Activated CD4-positive, alpha-beta T cell treated with anti-CD3 and anti-CD28 coated beads for 36 hours (primary cell): ENCODE measurements at places on chromosomes 5 and 9. TPM values are rescaled to one million over a fixed set of nuclear protein-coding genes. Genes with fewer than 3 reads are reported as not detected.
A peak's percentile ranks its signal among the peaks of the same experiment; 100 is the strongest.

CLK4 gene
- total RNA-seq, result 22.6 TPM

OBP2B gene
- total RNA-seq, result not detected

TRPM3 gene
- total RNA-seq, result not detected

WDR55 gene
- 31.7 TPM for total RNA-seq

C5 gene
- total RNA-seq, result 2.4 TPM

STPG3 gene
- total RNA-seq, result not detected

FIBCD1 gene
- not detected for total RNA-seq

- H3K27ac ChIP-seq, result no peak overlapping the region
- no peaks in the 10 kb centered on the region for H3K27me3 ChIP-seq
- no peaks in the 10 kb centered on the region for H3K4me1 ChIP-seq
- H3K4me3 ChIP-seq, result no peak overlapping the region
Observed at GRCh38 chr5:142334538-142334937, 9.7 kb upstream of the SPRY4 start.

DNA sequence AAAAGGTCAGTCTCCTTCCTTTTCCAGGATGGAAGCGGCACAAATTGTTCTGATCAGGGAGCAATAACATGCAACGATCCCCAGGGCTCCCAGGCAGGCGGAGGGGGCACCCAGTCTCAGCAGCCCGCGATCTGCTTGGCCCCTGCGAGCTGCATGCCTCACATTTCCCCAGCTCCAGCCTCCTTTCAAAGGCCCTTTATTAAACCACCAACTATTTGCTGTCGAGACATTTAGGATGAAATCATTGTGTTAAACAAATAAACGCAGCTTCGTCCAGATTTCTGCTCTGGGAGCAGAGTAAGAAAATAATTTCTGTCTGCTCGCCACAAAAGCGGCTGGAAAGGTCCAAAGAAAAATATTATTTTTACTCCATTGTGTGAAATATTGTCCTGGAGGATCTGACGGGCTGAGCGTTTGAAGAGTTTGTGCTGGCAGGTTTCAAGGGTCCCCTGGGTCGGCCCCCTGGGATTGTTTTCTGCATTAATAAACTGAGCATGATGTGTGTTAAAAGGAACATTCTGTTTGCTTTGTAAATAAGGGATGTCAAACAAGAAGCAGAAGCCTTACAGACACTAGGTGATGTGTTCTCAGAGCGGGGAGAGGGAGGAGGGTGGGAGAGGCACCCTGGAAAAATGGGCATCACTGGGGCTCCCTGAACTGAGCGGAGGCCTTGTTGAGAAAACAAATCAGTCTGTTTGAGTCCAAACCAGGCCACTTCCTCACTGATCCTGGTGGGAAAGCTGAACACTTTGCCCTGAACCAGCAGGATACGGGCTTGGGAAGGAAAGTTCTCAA, 110.1 kb downstream of the FOXD1 start:
- no peaks in the 10 kb centered on the region for H3K36me3 ChIP-seq
- peaks cover 38% of the 10 kb centered on the region for H3K27me3 ChIP-seq
- no peak overlapping the region for H3K4me3 ChIP-seq
- no peak for DNase-seq

DNA sequence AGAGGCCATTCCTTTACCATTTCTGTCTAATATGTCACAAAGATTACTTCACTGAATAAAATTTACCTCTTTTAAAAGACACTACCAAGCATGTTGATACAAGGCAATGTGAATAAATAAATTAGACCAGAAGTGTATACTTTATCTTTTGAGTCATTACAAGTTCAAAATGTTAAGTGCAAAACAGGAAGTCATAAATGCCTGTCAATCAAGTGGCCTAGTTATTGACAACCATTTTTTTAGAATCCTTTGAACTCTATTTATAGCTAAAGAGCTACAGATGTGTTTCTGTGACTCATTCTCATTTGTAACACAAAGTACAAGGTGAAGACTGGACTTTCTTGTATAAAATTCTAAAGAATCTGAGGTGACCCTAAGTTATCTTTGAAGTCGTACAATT, 602.7 kb upstream of the SEMA6A start:
- no peak for DNase-seq
- no peak overlapping the region for H3K27ac ChIP-seq
- no peaks in the 10 kb centered on the region for H3K4me1 ChIP-seq
- H3K4me3 ChIP-seq, result no peak overlapping the region
- no peaks in the 10 kb centered on the region for H3K36me3 ChIP-seq

GRCh38 chr5:113123618-113124017, 147.0 kb downstream of the DCP2 start:
- no peak overlapping the region for H3K27ac ChIP-seq
- DNase-seq, result no peak
- no peaks in the 10 kb centered on the region for H3K4me1 ChIP-seq
- peaks cover 2% of the 10 kb centered on the region for H3K36me3 ChIP-seq
- no peak overlapping the region for H3K4me3 ChIP-seq
- H3K27me3 ChIP-seq, result no peaks in the 10 kb centered on the region

GRCh38 chr5:72586788-72587530, 79.7 kb upstream of the ZNF366 start:
- H3K4me1 ChIP-seq, result peaks cover 3% of the 10 kb centered on the region
- no peak for DNase-seq
- H3K27me3 ChIP-seq, result peaks cover 18% of the 10 kb centered on the region
- H3K4me3 ChIP-seq, result no peak overlapping the region

DNA sequence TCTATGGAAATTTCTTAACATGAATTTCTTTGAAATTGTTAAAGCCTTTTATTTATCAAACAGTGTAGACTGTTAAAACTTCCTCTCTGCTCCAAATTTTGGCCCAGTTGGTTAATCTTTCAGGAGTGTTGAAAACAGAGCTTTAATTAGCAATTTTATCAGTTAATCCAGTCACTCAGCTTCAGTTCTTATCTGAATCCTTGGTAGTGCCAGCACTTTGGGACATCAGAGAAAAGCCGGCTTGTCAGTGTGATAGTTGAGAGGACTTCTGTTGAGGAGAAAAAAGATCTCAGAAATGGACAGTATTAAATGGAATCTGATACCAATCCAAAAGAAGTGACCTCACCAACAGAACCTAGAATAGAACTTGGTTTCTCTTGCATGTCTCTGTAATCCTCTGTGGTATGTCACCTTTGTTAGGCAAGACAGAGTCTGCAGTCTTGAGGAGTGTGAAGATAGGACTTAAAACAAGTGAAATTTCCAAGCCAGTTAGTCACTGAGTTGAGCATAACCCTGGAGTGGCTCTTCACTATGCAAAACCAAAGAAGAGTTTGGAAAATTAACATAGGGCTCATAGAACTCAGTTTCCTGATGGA, 251.8 kb downstream of the NNT start:
- no peaks in the 10 kb centered on the region for H3K4me1 ChIP-seq
- no peak overlapping the region for H3K27ac ChIP-seq
- H3K4me3 ChIP-seq, result no peak overlapping the region
- H3K36me3 ChIP-seq, result no peaks in the 10 kb centered on the region

GRCh38 chr9:29830821-29831220, 2257.5 kb upstream of the C9orf72 start:
- no peak overlapping the region for H3K4me3 ChIP-seq
- H3K27me3 ChIP-seq, result no peaks in the 10 kb centered on the region
- peak; percentile 7 for DNase-seq
- no peak overlapping the region for H3K27ac ChIP-seq
- no peaks in the 10 kb centered on the region for H3K4me1 ChIP-seq
- no peaks in the 10 kb centered on the region for H3K36me3 ChIP-seq

DNA sequence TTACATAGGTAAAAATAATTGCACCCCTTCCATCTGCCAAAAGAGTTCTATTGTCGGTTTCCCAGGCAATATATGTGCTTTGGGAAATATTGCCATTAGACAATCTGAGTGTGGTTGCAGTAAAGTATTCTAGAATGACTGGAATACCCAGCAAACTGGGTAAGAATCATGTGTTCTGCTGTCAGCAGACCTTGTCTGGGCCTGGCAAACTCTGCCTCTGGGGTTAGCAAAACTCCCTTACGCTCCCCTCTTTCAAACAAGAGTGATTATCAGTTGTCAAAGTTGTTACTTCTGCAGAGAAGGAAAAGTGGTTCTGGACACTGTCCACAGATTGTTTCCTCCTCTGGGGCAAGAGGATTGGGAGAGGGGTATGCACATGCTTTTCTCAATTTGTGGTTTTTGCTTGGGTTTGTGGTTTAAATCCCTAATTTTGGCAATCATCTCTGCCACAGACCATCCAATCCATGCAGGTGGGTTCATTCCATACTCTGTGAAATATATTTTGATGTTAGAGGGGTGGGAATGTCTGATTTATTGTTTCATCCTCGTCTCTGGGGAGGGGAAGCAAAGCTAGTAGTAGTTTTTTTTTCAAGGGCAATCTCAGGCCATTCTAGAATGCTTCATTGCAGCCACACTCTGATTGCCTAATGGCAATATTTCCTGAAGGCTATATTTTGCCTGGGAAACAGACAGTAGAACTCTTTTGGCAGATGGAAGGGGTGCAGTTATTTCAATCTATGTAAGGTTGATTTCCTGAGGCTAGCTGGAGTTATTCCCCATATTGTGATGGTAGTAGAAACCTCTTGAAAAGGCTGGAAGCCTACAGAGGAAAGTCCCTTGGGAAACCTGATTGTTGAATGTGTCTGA, 24.0 kb upstream of the TNFSF15 start:
- no peak overlapping the region for H3K4me3 ChIP-seq
- H3K4me1 ChIP-seq, result peaks cover 17% of the 10 kb centered on the region
- H3K27me3 ChIP-seq, result no peaks in the 10 kb centered on the region
- no peak overlapping the region for H3K27ac ChIP-seq

DNA sequence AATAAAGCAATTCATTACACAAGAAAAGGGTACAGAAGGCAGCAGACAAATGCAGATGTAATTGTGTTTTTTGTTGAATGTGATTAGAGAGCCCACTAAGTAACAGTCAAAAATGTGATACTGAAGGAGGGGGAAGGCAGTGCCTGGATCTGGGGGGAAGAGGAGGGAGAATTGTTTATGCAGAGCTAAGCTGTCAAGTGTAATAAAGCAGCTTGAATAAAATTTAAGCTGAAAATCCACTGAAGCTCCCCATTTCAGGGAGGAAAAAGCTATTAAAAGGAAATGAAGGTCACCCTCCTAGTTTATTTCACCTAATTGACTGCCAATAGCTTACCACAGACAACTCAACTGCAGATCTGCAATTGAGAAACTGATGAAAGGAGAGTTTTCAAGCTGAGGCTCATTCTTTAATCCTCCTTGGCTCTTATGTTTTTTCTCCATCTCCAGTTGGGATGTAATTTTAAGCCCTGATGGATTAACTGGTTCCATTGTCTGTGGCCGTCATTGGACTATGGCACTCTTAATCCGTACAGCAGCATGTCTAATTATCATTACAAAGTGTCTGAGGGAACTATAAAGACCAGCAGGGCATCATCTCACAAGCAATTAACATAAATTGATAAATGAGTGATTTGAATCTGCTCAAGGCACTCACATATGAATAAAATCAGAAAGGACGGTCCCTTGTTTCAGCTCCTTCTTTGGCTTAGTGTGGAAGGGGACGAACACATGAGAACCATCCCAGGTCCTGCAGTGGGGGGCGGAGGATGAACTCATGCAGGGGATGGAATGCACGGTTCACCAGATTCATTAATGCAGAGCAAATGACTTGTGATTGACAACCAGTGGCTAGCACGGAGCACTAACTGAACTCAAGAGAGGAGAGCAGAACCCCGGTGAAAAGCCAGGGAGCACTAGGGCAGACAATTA, 38.5 kb downstream of the TLE1 start:
- H3K36me3 ChIP-seq, result no peaks in the 10 kb centered on the region
- DNase-seq, result no peak
- H3K27ac ChIP-seq, result no peak overlapping the region
- no peaks in the 10 kb centered on the region for H3K27me3 ChIP-seq
- peaks cover 4% of the 10 kb centered on the region for H3K4me1 ChIP-seq

DNA sequence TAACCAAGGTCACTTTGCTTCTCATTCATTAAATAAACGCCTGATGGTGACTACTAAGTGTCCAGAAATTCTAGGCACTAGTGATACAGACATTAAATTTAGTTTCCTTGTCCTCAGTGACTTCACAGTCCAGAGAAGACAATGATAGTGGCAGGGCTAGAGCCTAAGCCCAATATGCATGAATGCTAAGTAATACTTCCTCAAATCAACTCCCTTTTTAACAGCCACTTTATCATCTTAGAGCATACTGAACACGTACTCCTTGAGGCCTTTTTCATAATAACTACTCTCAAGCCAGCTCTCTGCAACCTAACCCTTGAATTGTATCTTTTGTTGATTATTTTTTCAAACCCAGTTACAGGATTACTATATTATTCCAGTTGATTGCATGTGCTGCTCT, 74.1 kb downstream of the STX17 start:
- no peaks in the 10 kb centered on the region for H3K4me1 ChIP-seq
- peaks cover 2% of the 10 kb centered on the region for H3K36me3 ChIP-seq
- DNase-seq, result no peak
- H3K27me3 ChIP-seq, result no peaks in the 10 kb centered on the region

GRCh38 chr5:77029376-77029885, 773 bp upstream of the AGGF1 start:
- peak overlapping the region; percentile 87 for H3K4me3 ChIP-seq
- DNase-seq, result no peak
- H3K36me3 ChIP-seq, result peaks cover 25% of the 10 kb centered on the region
- H3K4me1 ChIP-seq, result peaks cover 26% of the 10 kb centered on the region

DNA sequence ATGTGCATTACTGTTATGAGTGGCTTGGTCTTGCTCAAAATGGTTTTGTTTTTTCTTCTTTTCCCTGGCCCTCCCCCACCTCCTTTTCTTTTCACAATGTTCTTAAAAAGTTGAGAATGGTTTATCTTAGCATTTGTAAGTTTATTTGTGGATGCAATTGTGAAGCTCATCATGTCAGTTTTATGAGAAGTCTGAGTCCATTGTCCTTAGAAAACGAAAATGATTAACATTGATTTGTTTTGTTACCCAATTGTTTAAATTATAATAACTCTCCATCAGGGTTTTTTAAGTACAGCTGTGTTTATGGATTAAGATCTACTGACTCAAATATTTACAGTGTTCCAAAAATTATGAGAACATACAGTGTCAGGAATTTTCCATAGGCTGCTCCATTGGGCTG, 511.3 kb upstream of the PAPPA start:
- no peak overlapping the region for H3K4me3 ChIP-seq
- no peak for DNase-seq
- no peaks in the 10 kb centered on the region for H3K4me1 ChIP-seq
- no peaks in the 10 kb centered on the region for H3K36me3 ChIP-seq
